ENCODE measurements at places on chromosomes 16 and 17.

GRCh38 chr16:51953286-51953985, 593.5 kb downstream of the TOX3 start:
- no peak for DNase-seq

DNA sequence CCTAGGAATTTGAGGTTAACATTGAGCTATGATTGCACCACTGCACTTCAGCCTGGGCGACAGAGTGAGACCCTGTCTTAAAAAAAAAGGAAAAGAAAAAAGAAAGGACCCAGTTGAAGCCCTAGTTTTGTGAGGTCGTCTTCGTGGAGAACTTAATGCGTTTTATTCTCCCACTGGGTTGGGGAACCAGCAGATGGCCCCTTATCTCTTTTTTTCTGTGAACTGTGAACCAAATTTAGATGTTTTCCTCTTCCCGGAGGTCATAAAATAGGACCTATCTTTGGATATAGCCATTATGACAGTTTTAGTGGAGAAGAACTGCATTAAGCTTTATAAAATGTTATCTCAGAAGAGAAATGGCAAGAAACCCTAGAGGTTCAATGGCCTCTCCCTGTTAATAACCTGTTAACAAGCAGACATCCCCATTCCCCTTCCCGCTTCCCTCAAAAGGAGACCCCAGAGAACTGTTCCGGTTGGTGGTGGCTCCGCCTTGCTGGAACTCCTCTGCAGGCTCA, 23.5 kb downstream of the KIAA0513 start:
- DNase-seq = no peak

GRCh38 chr16:84986102-84986501, 25.2 kb downstream of the ZDHHC7 start:
- DNase-seq = no peak

DNA sequence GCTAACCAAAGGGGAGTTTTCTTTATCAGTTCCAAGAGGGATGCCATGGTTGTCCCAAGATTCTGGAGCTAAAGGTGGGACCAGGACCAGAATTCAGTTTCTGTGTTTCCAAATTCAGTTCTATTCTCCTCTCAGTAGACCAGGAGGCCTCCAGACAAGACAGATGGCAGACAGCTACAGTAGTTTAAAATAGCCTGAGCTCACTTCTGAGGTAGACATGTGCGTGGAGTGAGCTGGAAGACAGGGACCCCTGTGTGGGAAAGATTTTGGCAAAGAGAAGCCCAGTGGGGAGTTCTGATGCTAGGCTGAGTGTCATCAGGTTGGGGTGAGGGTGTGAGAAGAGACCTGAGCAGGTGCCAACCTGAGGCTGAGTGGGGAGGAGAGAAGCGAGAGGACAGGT, 95.4 kb downstream of the PRKCB start:
- no peak for DNase-seq

DNA sequence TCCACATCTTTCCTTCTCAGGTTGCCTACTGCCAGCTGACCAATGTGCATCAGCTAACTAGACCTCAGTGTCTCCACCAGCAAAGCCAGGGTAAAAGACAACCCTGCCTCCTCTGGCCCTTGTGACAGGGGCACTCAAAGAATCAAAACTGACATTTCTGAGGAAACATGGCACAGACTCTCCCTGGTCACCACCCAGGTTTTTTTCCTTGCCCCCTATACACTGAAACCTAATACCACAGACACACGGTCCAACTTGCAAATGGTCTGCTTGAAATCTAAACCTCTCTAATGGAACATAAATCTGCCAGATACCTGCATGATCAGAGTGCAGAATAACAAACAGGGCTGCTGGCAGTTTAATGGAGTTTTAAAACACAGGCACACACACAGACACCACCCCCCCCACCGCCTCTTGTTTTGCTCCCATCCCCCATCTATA, 19.5 kb upstream of the CORO6 start:
- DNase-seq = no peak

DNA sequence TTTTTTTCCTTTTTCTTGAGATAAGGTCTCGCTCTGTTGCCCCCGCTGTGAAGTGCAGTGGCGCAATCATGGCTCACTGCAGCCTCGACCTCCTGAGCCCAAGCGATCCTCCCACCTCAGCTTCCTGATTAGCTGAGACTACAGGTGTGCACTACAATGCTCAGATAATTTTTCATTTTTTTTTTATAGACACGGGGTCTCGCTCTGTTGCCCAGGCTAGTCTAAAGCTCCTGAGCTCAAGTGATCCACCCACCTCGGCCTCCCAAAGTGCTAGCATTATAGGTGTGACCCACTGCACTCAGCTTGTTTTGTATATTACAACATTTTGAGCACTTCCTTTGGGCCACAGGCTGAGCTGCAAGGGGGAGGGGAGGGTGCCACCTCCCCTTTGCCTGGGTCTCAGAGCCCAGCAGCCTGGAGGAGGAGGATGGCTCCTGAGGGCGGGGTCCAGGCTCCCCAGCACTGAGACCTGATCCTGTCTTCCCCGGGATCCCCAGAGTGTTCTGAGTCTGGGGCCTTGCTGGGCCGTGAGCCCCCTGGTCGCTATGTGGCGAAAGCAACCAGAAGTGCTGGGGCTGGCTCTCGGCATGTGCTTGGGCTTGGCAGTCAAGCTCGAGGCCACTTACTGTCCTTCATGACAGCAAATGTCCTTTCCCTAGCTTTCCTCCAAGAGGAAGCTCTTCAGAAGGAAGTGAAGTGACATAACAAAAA, 8.1 kb downstream of the DEF8 start:
- DNase-seq = no peak

GRCh38 chr17:83064021-83064731, 15.2 kb upstream of the METRNL start:
- DNase-seq = no peak

GRCh38 chr16:58324792-58325191, 30.0 kb upstream of the PRSS54 start:
- DNase-seq = no peak

GRCh38 chr16:15876503-15876902, 11.9 kb downstream of the CEP20 start:
- no peak for DNase-seq

DNA sequence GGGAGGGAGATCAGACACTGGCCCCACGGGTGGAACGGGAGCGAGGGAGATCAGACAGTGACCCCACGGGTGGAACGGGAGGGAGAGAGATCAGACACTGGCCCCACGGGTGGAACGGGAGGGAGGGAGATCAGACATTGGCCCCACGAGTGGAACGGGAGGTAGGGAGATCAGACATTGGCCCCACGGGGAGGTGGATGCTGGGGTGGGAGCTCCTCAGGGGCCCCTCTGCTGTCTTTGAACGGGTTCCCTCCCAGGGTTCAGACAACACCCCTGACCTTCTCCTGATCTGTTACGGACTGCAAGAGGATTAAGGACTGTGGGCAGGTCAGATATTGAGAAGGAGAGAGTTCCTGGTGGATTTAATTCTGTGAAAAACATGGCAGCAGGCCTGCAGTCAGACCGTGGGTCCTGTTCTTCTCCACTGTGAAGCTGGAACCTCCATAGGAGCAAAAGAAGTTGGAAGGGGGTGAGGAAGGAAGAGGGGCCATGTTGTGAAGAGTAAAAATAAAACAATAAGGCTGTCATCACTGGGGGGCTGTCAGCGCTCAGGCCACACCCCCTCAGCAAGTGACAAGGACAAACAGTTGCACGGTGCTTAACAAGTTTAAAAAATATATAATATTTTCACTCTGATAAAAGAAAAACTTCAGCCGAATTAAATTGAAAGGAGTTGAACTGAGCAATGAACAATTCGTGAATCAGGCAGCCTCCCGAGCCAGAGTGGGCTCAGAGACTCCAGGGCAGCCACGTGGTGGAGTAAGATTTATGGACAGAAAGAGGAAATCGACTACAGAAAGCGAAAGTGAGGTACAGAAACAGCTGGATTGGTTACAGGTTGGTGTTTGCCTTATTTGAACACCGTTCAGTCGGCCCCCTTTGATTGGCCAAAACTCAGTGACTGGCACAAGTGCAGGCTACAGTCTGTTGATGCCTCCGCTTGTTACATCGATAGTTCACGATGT, 348.7 kb upstream of the TNRC6C start:
- DNase-seq = no peak

GRCh38 chr16:84322749-84323148, 28.1 kb downstream of the WFDC1 start:
- DNase-seq = no peak

- DNase-seq = no peak
Measured at GRCh38 chr16:27366687-27367460, 35.1 kb upstream of the IL21R start.

DNA sequence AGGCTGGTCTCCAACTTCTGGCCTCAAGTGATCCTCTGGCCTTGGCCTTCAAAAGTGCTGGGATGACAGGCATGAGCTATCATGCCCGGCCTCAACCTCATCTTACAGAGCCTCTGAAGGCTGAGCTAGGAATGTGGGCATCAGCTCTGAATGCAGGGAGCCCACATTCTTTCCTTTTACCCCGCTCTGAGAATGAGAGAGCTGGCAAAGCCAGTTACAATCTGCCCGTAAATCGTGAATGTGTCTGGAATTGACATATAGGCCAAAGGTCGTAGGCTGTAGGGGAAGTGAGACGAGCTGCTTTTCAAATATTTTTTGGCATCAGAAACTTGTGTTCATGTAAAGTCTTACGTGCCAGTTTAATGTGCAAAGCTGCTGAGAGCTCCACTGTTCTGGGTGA, 4.5 kb downstream of the TMEM238L start:
- DNase-seq = no peak

DNA sequence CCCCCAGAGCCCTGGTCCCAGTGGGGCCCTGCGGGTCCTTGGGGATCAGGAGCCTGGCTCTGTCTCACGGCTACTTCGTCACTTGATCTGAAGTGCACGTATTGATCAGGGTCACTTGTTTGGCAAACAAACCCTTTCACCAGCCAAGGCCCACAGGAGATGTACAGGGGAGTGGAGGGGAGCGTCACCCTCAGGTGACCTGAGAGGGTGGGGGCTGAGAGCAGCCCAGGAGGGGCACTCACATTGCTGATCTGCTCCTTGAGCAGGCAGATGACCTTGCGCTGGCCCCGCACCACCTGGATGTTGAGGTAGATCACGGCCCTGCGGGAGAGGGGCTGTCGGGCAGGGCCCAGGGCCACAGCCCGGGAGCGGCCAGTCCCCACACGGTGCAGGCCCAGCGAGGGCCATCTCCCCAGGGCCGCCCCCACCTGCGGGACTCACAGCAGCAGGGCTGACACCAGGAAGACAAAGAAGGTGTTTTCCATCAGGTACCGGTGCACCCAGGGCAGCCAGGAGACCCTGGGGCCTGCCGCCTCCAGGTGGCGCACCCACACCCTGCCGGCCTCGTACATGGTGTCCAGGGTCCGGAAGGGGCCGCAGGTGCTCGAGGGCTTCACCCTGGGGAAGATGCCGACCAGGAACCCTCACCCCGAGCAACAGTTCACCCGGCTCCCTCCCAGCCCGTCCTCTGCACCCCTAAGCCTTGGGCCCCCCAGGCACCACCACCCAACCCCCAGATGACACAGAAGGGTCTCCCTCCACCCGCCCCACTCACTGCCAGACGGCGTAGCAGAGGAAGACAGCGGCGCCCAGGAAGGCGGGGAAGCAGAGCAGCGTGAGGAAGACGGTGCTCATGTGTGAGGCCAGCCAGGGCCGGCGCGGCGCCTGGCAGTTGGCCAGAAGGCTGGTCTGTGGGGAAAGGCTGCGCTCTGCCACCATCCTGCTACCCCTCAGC, 11.3 kb downstream of the TMC6 start:
- no peak for DNase-seq

GRCh38 chr17:65523411-65523810, 38.0 kb downstream of the AXIN2 start:
- no peak for DNase-seq

DNA sequence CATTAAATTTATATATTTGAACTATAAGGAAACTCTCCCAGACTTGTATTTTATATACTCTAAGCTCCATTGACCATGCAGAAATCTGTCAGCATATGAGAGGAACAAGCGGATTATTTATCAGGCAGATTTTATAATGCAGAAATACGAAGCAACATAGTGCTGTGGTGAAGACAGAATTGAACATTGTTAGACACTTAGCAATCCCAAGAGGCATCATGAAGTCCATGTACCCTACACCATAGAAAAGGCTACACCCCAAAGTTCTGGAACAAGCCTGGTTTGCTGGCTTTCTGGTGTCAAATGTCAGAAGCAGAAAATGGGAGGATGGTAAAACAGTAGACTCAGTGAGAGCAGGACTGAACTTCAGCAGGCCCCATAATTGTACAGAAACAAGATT, 241.1 kb downstream of the PRKCA start:
- no peak for DNase-seq

- peak; percentile 15 for DNase-seq
Measured at GRCh38 chr16:27314161-27314723, 468 bp downstream of the IL4R start.

DNA sequence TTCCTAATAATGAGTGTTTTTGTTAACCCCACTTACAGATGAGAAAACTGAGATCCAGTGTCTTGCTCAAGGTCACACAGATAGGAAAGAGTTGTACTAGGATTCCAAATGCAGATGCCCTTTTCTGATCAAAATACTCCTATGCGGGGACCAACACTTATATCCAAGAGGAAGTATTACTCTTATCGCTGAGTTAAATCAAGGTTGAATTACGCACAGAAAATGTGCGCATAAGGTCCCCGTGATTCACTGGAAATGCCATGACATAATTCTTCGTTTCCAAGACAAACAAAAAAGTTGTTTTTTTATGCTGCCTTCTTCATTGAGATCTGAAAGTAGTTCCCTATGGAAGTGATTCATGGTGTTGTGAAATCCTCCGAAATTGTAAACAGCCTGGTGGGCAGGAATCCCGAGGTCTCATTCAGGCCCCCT, 463.8 kb upstream of the HSBP1 start:
- no peak for DNase-seq

- DNase-seq = peak; percentile 31
Measured at GRCh38 chr17:7912927-7913524, 3.1 kb downstream of the RNF227 start.

DNA sequence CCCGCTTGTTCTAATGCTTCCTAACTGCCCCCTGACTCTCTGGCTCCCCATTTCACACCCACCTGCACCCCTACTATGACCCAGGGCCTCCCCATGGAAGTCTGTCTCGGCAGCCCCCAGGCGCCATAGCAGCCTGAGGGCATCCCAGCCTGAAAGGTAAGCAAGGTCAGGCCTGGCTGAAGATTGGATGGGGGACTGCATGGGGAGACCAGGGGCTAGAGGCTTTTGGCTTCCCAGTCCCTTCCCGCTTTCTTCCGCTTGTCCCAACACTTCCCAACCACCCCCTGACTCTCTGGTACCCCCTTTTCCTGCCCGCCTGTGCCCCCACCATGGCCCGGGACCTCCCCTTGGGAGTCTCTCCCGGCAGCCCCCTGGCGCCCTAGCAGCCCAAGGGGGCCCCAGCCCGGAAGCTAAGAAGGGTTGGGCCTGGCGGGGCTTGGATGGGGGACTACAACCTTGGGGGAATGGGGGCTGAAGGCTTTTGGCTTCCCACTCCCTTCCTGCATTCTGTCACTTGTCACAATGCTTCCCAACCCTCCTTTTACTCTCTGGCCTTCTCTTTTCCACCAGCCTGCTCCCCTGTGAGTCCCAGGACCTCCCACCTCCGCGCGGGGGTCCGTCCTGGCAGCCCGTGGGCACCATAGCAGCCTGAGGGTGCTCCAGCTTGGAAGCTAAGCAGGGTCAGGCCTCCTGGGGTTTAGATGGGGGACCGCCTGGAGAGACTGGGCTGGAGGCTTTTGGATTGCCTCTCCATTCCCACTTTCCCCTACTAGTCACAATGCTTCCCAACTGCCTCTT, 2288.4 kb downstream of the TP53TG3F start:
- DNase-seq = no peak

- no peak for DNase-seq
Measured at GRCh38 chr17:15119968-15120367, 145.2 kb downstream of the PMP22 start.

- peak; percentile 24 for DNase-seq
Measured at GRCh38 chr17:28334171-28334570, 1.1 kb downstream of the IFT20 start.

Data from endothelial cell (in vitro differentiated cells).